Ovary (tissue), 10 donors: ENCODE measurements at places on chromosomes 1 and 21.

DNA sequence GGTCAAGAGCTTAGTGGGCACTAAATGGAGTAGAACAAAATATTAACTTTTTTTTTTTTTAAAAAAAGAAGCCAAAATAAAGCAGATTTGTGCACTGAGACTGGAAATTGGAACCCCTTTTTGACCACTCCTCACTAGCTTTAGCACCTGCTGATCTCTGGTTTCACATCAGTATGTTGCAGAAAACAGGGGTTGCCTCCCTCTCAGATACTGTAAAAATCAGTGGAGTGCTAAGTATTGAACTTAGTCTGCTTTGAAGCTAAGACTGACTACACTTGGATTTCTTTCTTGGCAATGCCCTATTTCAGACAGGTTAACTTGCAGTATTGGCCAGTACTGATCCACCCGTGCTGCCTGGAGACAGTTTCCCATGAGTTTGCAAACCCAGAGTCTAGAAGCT, 2.7 kb upstream of the KIAA0040 start:
- no peak for DNase-seq

DNA sequence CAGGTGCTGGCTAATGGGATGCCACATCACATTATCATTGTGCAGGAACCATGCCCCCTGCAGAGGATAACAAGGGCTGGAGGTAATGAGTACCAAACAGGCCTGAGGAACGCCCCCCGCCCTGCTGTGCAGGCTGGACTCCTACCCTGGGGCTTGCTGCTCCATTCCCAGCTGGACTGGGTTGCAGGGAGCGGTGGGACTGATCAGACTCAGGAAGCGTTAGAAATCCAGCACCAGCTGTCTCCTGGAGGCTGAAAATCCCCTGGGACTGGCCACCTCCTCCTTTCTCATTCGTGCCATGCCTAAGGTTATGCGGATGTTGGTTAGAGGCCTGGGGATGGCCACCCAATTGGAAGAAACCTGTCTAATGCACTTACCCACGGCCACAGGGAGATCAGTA, 36.9 kb upstream of the POU3F1 start:
- no peak for DNase-seq

GRCh38 chr21:31660259-31660565, 719 bp downstream of the SOD1 start:
- DNase-seq = no peak

DNA sequence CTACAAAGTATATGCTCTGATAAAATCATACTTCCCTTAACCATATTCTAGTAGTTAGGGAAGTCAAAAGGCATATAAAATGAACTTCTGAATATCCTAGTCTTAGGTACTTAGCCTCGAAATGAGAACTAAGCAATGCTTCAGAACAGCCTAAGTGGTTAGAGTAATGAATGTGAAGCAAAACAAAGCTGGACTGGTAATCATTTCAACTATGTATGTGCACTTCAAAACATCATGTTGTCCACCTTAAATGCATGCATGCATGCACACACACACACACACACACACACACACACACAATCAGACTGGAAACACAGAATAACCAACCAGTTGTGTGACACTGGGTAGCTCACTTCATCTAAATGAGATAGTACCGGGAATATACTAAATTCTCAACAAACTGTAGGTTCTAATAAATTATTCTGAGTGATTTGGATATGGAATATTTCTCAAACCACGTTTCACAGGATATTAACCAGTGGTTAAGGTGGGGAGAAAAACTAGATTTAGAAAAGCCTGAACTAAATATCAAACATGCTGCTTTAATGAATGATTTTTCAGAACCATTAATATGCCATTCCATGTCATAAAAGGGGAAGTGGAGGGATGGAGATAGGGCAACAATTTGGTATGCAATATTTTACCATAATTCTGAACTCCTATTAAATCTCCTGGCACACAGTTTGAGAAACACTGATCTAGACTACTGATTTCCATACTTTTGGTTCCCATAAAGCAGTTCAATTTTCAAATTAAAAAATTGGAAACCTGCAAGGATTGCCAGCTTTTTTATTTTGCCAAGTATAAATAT, 19.5 kb downstream of the RNF115 start:
- no peak for DNase-seq

GRCh38 chr1:46062651-46063319, 69.6 kb downstream of the PIK3R3 start:
- no peak for DNase-seq

- no peak for DNase-seq
Measured at GRCh38 chr21:45791562-45792418, 148.3 kb downstream of the PCBP3 start.

DNA sequence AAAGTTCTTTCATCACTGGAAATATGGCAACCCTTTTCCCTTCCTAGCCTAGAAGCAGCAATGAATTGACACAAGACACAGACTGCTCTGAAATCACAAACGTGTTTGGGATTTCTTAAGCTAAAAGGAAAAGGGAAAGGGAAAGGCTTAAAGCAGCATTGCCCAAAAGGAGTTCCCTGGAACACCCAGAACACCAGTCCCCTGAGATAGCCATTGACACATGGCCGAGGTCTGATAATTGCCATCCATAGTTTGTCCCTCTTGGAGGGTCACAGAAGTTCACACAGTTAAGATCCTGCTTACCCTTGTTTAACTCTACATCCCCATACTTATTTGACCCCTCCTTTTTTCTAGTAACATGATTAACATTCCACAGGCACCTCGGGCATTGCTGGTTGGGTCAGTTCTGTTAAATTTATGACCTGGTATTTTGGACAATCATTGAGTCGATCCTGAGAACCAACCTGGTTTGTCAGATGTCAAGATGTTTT, 72.9 kb downstream of the ZNF281 start:
- DNase-seq = no peak

DNA sequence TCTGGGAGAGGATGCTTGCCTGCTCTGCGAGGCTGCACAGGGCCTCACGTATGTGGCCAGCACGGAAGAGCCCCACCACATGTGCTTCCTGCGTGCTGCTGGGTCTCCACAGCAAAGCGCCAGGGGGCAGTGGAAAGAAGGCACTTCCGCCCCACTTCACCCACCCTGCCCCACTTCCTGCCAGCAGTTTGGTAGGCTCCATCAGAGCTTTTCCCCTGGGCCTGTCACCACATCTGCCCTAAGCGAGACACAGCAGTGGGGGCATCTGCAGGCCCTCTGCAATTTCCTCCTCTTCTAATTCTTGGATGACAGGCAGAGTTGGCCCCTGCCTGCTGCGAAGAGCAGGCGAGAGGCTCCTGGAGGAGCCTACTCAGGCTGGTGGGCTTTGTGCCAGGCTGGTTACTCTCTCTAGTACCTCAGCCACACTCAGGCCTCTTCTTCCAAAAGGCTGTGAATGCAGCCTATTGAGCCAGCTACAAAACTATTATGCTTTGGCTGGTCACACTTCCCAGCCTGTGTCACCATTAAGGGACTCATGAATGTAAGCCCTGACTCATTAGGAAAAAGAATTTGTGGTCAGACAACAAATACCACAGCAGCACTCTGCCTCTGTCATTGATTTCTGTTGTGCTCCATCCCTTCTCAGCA, 25.0 kb downstream of the CD244 start:
- DNase-seq = peak; percentile 34
